ENCODE measurements at places on chromosomes 1 and 21.

GRCh38 chr1:33007190-33008050, 29.3 kb downstream of the AK2 start:
- DNase-seq, result peak; percentile 89

DNA sequence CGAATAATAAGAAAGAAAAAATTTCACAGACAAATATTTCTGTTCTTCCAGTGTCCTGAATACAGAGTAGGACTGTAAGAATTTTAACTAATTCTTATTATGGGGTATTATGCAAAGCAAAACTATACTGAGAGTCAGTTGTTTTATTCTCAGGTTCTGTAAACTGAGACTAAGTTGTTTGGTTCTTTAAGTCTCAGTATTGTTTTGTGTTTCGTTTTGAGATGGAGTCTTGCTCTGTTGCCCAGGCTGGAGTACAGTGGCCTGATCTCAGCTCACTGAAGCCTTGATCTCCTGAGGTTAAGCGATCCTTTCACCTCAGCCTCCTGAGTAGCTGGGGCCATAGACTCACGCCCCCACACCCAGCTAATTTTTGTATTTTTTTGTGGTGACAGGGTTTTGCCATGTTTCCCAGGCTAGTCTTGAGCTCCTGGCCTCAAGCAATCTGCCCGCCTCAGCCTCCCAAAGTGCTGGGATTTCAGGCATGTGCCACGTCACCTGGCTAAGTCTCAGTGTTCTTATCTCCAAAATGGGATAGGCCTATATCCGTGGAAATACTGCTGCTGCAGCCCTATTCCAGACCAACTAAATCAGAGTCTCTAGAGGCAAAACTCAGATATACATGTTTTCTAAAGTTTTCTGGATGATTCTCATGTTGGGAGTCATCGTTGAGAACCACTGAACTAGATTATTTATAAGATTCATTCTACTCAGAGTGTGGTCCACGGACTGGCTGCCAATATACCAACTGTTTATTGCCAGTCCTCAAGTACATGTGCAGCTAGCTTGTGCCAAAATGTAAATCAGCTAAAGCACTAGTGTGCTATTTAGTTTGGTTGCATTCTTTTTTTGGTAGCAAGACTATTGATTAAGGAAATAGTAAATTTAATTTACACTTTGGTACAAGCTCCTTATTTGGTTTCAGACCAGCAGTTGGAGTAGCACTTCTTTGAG, 116.6 kb downstream of the HS2ST1 start:
- DNase-seq, result no peak

DNA sequence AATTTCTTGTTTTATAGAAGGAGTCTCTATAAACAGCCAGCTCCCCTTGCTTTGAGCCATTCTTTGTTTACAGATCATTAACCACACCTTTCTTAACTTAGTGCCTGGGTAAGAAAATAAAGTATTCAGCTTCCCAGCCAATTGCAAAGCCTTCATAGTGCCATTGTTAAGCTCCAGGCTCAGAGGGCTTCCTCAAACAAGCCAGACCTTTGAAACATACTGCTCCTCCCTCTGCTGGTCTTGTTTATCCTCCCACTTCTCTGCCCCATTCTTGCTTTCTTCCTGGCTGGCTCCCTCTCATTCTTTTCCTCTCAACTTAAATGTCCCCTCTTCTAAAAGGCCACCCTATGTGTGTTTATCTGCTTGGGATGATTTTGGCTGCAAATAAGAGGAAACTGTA, 319.4 kb upstream of the ST6GALNAC5 start:
- no peak for DNase-seq

- DNase-seq, result no peak
Measured at GRCh38 chr1:6899621-6900020, 114.4 kb downstream of the CAMTA1 start.

DNA sequence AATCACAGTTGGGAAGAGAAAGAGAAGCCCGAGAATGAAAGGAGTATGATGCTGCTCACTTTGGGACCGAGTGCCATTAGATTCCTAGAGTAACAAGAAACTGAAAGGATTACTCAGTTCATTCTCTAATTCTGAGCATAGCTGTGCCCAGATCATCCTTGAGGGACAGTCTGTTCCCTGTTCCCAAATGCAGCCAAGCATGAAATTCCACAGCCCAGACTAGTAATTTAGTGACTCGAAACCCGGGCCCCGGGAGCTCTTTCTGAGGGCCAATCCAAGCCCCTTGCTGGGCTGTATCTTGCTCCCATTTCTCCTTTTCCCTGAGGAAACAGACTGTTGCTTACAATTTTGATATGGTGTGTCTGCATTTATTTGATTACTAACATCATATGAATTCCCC, 30.0 kb upstream of the ETS2 start:
- DNase-seq, result no peak

- no peak for DNase-seq
Measured at GRCh38 chr1:211912844-211913432, 82.4 kb upstream of the LPGAT1 start.

All from endothelial cell of umbilical vein (primary cell).